ENCODE measurements at places on chromosomes 6 and 20. TPM values are rescaled to one million over a fixed set of nuclear protein-coding genes. Genes with fewer than 3 reads are reported as not detected.
A peak's percentile ranks its signal among the peaks of the same experiment; 100 is the strongest.

- DNase-seq: no peak
These were observed 29.5 kb downstream of the GHRH start for GRCh38 chr20:37231947-37232630.

DNA sequence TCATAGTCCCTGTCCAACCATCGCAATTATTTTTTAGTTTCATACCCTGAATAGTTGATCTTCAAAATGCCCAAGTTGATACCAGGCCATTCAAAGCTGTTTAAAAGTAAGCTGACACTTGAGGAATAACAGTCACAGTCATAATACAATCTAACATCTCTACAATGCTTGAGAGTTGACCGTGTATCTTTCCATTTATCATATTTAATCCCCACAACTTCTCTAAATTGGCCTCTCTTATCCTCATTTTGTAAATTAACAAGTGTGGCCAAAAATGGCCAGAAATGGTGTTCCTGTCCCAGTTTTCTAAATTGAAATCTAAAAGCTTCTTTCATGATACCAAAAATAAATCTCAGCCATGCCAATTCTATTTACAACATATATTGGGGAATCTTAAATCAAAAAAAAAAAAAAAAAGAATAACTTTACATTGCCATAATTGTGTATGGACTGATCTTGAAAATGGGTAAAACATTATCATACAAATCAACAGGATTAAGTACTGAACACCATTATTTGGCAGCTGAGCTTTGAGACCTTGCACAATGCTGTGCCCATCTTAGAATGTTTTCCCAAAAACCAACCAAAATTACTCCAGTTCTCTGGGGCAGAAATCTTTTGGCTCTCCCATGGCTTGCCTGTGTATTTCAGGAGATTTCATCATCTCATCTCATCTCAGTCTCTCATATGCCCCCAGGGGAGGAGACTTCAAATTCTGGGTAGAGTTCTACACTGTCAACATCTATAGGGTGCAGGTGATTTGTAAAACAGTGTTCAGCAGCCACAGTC, 448.7 kb upstream of the JARID2 start:
- DNase-seq: no peak

GRCh38 chr6:3789018-3789895, 37.7 kb upstream of the PXDC1 start:
- no peak for DNase-seq

GRCh38 chr20:3732327-3733118, at the start of gene HSPA12B:
TSS of gene HSPA12B (plus strand) at chr20:3732685. CDS start at chr20:3738675, 5,990 bp downstream.
- DNase-seq: peak; percentile 64

DNA sequence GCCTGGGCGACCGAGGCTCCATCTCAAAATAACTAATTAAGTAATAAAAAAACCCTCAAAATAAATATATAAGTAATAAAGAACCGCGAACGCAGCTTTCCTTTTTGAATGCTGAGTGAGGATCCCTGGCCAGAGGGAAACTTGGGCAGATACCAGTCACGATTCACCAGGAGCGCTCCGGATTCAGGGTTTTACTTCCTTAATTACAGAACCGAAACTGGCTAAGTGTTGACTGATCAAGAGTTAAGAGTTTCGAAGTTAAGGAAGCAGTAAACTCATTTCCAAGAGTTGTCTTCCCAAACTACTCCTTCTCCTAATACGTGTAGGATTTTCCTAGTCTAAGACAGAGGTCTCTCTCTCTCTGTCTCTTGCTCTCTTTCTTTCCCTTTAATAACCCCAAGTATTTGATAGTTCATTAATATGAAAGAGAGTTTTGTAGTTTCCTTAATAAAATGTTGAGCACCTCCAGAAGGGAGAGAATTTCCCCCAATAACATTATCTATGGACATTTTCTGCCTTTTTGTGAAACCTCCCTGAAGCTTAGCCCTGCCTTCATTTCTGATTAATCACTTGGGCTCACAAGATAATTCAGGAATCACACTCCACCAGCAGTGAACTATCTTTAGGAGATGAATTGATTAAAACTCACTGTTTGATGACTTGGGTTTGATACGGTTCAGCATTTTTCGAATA, 61.4 kb upstream of the ZNF217 start:
- no peak for DNase-seq

The HSPA1L gene
- 3.2 TPM for total RNA-seq

DNA sequence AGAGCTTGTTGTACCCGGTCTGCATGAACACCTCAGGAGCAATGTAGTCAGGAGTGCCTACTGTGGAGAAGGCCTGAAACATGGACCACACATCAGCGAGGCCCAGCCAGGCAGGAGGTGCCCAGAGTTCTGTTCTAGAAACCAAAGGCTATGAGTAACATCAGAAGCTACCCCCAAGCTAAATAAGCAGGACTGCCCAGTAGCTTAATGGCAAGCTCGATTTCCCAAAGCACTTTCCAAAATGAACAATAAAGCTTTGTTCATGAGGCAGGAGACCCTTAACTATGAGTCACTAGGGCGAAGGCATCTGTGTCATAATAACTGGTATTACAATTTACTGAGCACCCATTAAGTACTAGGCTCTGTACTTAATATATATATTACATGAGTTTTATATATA, 47.4 kb downstream of the STK38 start:
- DNase-seq: no peak

- no peak for DNase-seq
These were observed 42.0 kb upstream of the SLC9A8 start for GRCh38 chr20:49770634-49771033.

GRCh38 chr6:70124882-70125545, 177.9 kb downstream of the COL9A1 start:
- no peak for DNase-seq

The PBOV1 gene
- total RNA-seq: not detected

GRCh38 chr6:12957321-12958051, 240.9 kb downstream of the PHACTR1 start:
- peak; percentile 79 for DNase-seq

- no peak for DNase-seq
These were observed 13.1 kb downstream of the ZNF217 start for GRCh38 chr20:53580376-53581111.

The HACE1 gene
- 15.1 TPM for total RNA-seq

The ADTRP gene
- 2.5 TPM for total RNA-seq

- DNase-seq: no peak
These were observed 203.4 kb upstream of the KCNQ5 start for GRCh38 chr6:72418495-72418894.

GRCh38 chr6:158849899-158850806, 31.0 kb upstream of the EZR start:
- no peak for DNase-seq

- DNase-seq: no peak
These were observed 133.9 kb upstream of the SOX4 start for GRCh38 chr6:21459641-21460040.

The CCR6 gene
- 15.5 TPM for total RNA-seq

DNA sequence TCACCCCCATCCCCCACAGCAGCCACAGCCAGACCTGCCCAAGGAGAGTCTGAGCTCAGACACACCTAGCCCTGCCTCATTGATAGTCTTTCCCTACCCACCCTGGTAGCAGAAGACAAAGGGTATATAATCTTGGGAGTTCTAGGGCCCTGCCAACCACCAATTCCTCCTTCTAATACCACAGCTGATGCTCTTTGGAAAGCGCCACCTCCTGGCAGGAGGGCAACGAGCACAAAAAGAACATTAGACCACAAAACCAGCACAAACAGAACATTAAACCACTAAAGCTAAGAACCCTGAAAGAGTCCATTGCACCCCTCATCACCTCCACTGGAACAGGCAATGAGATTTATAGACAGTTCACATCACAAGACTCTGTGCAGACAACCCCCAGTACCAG, 195.8 kb upstream of the FUT9 start:
- peak; percentile 40 for DNase-seq

GRCh38 chr6:160102956-160103824, 18.4 kb upstream of the SLC22A1 start:
- DNase-seq: peak; percentile 58

The CRIP3 gene
- 9.7 TPM for total RNA-seq

The SASH1 gene
- 78.4 TPM for total RNA-seq

- no peak for DNase-seq
These were observed 142.5 kb upstream of the RUNX2 start for GRCh38 chr6:45185403-45186251.

DNA sequence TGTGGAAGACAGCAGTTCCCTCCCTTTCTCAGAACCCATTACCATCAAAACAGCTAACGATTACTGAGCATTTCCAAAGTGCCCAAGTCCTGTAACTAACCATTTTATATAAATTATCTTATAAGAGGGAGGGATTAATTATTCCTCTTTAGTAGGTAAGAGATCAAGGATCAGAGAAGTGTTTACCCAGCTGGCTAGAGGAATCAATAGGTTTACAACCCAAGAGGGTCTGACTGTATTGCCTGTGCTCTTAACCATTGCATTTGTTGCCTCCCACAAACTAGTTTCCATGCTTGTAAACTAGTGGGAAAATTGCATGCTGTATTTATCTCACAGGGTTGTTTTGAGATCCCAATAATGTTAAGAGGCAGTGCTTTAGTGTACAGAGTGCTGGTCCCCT, 3.7 kb upstream of the DBNDD2 start:
- DNase-seq: no peak

The TRIM40 gene
- not detected for total RNA-seq

- DNase-seq: no peak
These were observed 234.5 kb upstream of the PRDM1 start for GRCh38 chr6:105851606-105852005.

The TXNDC5 gene
- total RNA-seq: 200 TPM

DNA sequence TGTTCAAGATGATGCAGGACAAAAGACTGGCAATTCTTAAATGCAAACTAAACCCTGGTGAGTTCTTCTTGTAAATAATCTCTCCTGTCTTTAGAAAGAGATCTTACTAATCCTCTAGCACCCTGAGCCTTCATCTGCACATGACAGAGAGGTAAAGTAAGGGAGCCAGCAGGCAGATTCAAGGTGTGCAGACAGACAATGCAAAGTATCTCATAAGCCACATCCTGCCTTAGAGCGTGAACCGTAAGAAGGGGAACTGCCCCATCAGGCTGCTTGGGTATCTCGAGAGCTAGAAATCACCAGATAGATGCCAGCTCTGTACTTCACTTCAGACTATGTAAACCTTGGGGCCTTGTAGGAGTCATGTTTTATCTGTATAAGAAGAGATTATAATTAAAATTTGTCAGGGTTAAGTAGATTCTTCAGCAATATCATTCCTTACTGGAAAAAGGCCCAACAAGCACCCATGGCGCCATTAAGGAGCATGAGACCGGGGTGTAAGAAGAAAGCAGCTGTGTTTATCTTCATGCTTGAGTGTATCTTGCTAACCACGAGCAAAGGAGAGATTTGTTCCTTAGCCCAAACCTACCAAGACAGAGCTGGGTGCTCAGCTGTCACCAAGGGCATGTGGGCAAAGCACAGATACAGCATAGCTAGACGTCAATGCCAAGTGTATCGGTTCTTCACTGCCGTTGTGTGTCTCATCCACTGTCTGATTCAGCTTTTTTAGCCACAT, 24.4 kb downstream of the CNR1 start:
- peak; percentile 82 for DNase-seq

GRCh38 chr6:100353276-100354015, 111.3 kb downstream of the SIM1 start:
- DNase-seq: no peak

The CYP39A1 gene
- 0.85 TPM for total RNA-seq

- DNase-seq: peak; percentile 83
These were observed 7.7 kb upstream of the FOXF2 start for GRCh38 chr6:1381481-1382330.

- no peak for DNase-seq
These were observed 423.6 kb downstream of the HAO1 start for GRCh38 chr20:7516621-7517111.

DNA sequence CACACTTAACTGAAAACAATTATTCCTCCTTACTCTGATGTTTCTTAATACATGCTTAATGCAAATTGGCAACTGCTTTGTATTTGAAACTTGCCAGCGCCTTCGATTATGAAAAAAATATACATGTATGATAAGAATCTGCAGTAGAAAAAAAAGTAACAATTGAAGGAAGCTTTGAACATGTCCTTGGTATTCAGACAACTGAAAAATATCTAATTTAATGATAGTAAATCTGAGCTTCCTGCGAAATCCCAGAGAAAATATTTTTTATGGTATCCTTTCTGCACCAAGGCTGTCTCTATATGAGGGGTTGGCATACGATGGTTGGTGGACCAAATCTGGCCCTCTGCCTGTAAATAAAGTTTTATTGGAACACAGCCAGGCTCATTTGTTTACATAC, 186.2 kb downstream of the HDGFL1 start:
- no peak for DNase-seq

- DNase-seq: no peak
These were observed 35.0 kb upstream of the ID1 start for GRCh38 chr20:31570021-31570463.

DNA sequence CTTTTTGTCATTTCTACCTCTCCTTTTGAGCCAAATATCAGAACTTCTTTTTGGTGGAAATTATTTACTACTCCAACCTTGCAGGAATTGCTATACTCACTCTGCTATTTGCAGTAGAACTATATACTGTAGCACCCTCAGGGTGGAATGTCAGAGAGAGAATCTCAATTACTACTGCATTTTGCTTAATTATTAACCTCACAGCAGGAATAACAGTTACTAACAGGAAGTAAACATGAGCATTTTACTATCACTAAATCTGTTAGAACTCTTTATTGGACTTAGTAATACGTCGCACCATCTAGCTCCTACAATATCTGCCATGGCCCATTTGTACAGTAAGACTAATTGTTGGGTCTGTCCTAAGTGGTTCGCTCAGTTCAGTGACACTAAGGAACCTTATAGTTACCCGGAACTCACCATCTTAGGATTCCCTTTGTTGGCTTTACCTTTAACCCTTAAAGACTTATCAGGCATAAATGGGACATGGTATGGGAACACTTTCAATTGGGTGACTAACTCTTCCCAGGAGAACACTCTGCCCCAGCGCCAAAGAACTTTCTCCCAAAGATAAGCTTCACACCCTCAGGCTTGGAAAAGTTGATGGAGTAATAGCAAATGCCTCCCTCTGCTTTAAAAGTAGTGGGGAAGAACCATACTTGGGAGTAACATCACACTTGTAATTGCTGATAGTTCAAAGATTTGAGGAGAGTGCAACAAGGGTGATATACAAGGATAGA, 38.8 kb downstream of the PLN start:
- DNase-seq: no peak

The TENT5A gene
- total RNA-seq: 14.7 TPM
